Ovary (tissue), 10 donors: ENCODE measurements at places on chromosomes 6 and 20. TPM values are rescaled to one million over a fixed set of nuclear protein-coding genes. Genes with fewer than 3 reads are reported as not detected.

The ELOVL2 gene
- total RNA-seq, result 0.11 TPM

The KIAA0408 gene
- total RNA-seq, result 4.1 TPM

The MAFB gene
- 11.9 TPM for total RNA-seq

The GPR63 gene
- 1.4 TPM for total RNA-seq

The LTV1 gene
- 11.0 TPM for total RNA-seq

The UBE2C gene
- total RNA-seq, result not detected

The WASF1 gene
- 20.2 TPM for total RNA-seq

The SLPI gene
- 108 TPM for total RNA-seq

DNA sequence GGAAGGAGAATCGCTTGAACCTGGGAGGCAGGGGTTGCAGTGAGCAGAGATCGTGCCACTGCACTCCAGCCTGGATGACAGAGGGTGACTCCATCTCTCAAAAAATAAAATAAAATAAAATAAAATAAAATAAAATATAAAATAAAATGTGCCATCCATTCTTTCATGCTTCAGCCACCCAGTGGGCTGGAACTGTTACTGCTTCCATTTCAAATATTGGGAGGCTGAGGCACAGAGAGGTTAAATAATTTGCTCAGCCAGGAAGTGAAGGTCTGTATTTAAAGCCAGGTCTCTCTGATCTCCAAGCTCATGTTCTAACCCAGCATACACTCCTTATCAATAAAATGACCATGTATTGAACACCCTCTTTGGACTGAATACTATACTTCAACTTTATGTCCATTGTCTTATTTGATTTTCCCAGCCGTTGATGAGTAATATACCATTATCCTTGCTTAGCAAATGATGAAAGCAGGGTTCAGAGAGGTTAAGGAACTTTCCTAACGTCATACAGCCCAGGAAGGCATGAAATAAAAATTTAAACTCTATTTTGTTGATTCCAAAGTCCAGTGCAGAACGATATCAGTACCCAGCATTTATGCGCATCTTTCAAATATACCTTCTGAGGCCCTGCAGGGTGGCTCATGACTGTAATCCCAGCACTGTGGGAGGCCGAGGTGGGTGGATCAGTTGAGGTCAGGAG lies 25.8 kb upstream of the SLC9A8 start:
- DNase-seq, result no peak

- DNase-seq, result no peak
These were observed 2.9 kb downstream of the SASH1 start for GRCh38 chr6:148345578-148345977.

DNA sequence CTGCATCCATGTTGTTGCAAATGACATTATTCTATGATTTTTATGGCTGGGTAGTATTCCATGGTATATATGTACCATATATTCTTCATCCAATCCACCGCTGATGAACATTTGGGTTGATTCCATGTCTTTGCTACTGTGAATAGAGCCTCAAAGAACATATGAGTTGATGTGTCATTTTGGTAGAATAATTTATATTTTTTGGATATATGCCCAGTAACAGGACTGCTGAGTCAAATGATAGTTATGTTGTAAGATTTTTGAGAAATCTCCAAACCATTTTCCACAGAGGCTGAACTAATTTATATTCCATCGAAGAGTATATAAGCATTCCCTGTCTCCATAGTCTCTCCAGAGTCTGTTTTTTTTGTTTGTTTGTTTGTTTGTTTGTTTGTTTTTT lies 1373.5 kb downstream of the GRIK2 start:
- DNase-seq, result no peak

GRCh38 chr6:13979284-13980171 lies 54.8 kb downstream of the RNF182 start:
- DNase-seq, result no peak

- no peak for DNase-seq
These were observed 48.6 kb upstream of the RCAN2 start for GRCh38 chr6:46539866-46540265.

DNA sequence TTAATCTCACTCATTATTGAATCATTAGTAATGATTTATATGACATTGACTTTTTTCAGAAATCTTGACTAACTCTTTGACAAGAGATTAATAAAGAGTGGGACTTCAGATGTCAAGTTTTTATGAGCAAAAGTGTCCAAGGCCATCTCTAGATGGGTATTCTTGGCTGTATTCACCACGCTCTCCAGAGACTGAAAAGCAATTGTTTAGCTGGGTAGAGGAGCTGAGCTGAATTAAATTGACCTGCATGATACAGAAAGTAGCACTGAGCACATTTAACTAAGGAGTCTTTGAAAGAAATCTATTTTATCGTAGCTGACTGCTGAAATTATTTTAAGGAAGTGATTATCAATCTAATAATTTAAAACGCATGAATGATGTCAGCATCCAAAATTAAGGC lies 89.4 kb downstream of the LINC00237 start:
- no peak for DNase-seq

DNA sequence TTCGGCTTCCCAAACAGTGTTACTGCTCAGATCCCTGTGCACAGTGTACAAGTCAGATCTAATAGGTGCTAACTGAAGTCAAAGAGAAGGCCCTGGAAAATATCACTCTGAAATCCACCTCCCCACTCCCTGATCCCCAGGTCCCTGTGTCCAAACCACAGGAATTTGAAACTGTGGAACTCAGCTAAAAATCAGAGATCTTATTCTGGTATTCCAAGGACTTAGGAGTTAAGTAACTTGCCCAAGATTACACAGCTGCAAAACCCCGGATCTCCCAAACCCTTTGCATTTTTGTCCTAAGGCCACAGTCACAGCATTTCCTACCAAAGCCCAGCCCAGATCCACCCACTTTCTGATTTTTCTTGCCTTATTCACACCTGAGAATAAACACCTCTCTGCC lies 32.3 kb upstream of the SLC23A2 start:
- DNase-seq, result no peak

GRCh38 chr6:139313784-139314545 lies 22.2 kb upstream of the TXLNB start:
- no peak for DNase-seq

GRCh38 chr6:41656002-41656691 lies 17.9 kb downstream of the MDFI start:
- no peak for DNase-seq

- no peak for DNase-seq
These were observed 12.6 kb downstream of the KIF16B start for GRCh38 chr20:16560661-16561060.

GRCh38 chr20:41052742-41053419 lies 24.3 kb downstream of the TOP1 start:
- peak; percentile 22 for DNase-seq

DNA sequence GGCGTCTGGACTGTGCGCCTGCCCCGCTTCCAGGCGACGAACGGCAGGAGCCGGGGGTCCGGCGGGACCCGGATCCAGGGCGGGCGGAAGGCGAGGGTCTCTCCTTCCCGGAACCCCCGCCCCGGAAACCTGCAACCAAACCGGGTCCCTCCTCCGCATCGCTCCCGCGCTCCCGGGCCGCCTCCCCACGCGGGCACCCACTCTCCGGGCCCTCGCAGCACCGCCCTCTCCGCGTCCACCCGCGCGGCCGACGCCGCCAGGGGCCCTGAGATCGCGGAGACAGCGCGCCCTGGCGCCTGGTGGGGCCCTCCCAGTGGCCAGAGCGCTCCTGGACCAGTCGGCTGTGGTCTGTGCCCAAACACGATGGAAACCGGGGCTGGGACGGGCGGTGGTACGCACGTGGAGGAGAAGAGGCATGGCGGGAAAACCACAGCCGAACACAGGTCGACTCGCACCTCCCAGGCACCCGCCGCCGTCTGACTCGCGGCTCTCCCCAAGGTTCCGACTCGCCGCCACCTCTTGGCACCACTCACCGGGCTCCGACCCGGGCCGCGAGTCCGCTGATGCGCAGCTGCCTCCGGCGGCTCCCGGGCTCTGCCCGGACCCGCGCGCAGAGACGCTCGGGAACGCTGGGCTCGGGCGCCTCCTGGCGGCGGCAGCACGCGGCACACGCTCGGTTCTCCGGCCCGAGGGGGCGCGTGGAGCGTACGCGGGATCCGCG lies 7.9 kb downstream of the NKX2-2 start:
- DNase-seq, result peak; percentile 36
